ENCODE measurements at places on chromosomes 2 and 18.

DNA sequence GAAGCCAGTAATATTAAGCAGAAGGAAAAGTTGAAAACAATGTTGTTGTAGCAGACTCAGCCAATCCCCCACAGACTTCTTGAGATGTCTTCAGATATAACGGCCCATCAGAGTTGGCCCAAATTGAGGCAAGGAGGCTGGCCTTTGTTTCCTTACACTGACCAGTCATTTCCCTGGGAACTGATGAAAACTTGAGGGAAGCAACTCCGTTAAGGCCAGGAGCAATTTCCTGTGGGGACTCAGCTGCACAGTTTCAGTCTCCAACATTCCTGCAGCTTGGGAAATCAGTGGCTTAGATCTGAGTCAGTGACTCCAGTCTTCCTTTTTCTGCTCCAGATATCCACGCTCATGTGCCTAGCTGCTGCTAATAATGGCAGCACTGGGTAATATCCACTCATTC is 75.7 kb downstream of the FTCDNL1 start:
- no peak for DNase-seq

GRCh38 chr2:99420031-99420430 is 69.8 kb downstream of the REV1 start:
- no peak for DNase-seq

DNA sequence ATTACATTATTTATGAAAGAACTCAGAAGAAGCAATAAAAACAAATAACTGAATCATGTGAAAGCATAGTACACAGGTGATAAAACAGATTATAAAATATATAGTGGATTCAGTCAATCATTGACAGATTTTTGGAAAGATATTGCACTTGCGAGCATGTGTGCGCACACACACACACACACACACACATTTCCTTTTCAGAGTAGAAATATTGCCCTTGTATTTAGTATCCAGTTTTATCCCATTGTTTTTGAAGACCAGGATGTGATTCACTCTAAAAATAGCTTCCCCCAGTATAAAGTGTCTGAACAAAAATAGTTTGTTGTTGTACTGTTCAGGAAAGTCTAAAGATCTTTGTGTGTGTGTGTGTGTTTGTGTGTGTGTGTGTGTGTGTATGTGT is 145.5 kb downstream of the CALCRL start:
- no peak for DNase-seq

- no peak for DNase-seq
These were observed 828.2 kb downstream of the RNF144A start for GRCh38 chr2:7745369-7745768.

DNA sequence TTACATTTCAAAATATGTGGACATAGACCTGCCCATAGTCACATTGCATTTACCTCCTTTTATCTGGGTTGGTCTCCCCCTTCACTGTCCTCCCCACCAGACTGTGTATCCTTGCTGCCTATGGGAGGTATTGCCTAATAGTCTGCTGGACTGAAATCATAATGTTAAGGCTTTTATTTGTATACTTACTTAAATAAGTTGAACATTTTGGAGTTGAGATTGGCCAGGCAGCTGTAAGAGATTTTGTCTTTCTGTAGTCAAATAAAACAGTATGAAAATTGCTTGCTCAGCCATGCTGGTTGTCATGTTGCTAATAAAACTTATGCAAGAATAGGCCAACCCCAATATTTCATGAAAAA is 280.9 kb downstream of the PTPRM start:
- DNase-seq: no peak

DNA sequence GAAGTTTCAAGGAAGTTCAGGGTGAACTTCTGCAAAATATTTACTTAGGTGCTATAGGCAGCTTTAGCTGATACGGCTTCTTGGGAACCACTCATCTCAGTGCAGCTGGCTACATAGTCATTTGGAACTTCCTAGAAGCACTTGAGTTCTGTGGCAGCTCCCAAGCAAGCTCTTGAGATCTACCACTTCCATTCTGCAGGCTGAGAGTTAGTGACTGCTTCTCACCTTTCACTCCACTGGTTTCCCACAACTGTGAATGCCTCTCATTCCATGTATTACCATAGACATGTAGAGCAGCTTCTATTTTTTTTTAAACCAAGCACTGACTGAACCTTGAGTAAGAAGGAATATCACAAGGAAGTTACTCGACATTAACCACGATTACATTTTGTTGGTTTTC is 994.1 kb upstream of the ACVR2A start:
- no peak for DNase-seq

DNA sequence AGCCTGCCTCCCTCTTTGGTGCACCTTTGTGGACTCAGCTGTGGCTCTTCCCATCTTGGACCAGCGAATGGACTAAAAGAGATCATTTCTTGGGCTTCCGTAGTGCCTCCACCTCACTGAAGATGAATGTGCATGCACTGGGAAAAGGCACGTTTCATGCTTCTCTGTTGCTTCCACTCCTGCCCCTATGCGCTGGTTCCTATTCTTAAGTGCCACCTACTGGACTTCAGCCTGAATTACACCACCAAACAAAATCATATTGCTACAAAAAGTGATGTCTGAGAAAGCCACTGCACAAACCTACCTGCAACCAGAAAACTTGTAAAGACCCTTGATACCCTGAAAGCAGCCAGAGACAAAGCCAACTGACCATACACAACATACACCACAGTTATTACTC is 695.6 kb downstream of the TSN start:
- peak; percentile 54 for DNase-seq

- no peak for DNase-seq
These were observed 42.5 kb upstream of the GPR39 start for GRCh38 chr2:132374151-132374550.

DNA sequence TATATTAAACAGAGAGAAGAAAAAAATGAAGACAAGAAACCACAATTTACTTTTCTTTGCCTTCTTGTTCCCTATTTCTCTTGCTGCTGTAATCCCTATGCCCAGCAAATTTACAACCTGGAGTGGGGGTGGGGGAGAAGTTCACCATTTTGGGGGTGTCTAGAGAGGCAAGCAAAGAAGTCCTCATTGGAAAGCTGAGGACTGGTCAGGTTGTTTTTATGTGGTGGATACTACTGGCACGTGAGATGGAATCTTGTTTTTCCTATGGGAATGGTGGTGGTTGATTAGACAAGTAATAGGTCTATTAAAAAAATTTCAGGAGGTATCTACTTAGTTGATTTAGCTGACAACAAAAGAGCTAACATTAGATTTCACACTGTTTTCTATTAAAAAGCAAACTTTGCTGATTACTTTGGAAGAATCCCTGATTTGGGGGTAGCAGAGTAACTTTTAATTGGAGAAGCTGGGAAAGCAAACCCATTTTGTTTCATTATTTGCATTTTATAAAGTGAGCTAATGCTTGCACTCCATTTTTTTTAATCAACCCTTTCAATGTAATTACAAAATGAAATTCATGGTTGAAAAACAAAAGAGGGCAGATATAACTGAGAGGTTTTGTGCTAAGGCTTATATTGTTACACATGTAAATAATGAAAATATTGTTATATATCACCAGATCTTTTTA is 6.0 kb downstream of the POU3F3 start:
- no peak for DNase-seq

All from NCI-H1417 (cell line).